ENCODE measurements at places on chromosomes 6 and 20.

- DNase-seq: no peak
These were observed 46.0 kb downstream of the ABHD12 start for GRCh38 chr20:25344634-25345033.

DNA sequence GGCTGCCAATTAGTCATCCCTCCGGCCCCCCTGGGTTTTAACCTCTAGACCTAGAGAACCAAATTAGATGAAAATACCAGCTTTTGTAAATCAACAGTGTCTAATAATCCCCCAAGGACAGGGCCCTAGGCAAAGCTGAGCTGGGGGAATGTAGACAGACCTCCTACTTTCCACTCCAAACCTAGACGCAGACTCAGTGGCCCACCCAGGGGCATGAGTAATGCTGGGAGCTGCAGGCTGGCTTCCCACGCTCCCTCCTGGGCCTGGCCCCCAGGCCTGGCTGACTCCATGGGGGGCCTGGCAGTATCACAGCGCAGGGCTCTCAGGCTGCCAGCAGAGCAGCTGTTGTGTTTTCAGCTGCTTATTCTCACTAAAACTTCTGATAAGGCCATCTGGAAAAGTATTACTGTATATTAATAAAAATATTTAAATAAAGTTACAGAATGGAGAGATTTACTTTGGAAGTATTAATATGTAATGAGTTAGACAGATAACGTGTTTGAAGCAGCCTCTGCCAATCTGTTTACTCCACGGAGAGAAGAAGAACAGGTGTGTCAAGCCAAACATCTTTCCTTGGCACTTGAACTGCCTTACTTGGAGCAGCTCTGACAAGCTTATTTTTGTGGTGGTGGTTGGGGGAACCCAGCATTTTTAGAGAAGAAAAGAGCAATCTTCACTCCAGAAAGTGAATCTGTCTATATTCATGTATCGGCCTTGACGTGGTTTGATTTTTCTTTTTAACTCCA, 144.0 kb upstream of the AGPAT4 start:
- no peak for DNase-seq

- DNase-seq: no peak
These were observed 12.0 kb downstream of the ZFP64 start for GRCh38 chr20:52179331-52180179.

DNA sequence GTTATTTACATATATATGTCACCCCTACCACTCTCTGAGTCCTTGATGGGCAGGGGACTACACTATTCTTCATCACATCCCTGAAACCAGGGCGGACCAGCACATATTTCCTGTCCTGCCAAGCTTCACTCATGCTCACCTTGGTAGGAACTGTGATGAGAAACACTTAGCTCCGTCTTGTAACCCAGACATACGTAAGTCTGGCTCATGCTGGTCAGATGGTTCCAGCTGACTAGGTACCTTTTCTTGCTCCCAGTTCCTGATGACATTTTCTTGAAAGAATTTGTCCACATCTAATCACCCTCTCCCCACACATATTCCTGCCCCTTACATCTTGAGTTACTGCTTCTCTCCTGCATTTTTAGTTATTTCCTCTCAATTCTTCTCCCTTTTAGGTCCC, 122.2 kb upstream of the MYLIP start:
- no peak for DNase-seq

DNA sequence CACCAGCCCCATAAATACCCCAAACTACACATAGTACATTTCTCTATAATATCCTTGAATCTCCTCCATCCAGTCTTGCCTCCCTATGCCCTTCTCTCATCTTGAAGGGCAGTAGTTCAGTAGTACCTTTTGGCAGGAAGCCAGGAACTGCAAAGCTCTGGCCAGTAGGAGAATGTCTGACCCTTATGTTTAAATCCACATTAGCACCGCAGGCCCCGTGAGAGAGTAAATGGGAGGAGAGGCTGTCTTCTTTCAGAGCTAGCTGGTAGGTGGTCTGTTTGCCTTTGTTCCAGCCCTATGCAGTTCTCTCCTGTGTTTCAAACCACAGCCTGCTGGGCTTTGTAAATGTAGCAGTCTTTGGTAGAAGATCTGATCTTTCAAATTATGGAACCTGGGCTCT, 690.7 kb downstream of the DOK5 start:
- DNase-seq: no peak

- no peak for DNase-seq
These were observed 29.7 kb downstream of the SLC22A23 start for GRCh38 chr6:3426927-3427686.

DNA sequence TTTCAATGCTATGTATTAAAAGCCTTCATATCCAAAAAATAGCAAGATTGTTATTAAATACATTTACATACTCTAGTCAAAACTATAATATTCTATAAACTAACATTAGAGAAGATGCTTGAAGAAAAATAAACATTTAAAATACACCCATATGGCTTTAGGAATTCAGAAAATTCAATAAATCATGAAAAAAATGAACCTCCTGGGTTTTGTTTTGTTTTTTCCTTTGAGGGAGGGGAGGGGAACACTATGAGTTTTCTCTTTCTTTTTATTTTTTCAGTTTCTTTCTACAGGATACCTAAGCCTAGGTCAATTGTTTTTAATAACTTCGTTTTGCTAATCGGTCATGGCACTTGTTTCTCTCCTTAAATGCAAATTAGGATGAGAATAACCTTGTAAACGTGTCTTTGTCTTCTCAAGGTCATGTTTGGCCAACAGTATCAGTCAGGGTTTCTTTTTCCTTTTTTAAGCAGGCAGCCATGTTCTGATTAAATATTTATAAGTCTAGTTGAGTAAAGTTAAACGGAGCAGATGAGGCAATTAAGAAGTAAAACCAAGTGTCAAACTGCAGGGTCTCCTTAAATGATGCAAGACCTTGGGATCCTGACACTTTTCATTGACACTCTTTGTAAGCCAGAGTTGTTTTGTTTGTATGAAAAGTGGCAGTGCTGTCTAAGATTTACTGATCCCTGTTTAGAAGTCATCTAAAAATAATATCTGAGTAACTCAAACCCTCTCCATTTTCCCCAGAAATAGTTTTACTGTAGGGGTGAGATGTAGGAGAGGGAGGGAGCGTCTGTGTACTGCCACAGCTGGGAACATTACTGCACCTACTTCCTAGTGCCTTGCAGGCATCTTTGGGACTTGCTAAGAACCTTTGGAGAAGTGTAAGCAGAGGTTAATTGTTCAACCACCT, 392.3 kb downstream of the PLCB1 start:
- DNase-seq: no peak

DNA sequence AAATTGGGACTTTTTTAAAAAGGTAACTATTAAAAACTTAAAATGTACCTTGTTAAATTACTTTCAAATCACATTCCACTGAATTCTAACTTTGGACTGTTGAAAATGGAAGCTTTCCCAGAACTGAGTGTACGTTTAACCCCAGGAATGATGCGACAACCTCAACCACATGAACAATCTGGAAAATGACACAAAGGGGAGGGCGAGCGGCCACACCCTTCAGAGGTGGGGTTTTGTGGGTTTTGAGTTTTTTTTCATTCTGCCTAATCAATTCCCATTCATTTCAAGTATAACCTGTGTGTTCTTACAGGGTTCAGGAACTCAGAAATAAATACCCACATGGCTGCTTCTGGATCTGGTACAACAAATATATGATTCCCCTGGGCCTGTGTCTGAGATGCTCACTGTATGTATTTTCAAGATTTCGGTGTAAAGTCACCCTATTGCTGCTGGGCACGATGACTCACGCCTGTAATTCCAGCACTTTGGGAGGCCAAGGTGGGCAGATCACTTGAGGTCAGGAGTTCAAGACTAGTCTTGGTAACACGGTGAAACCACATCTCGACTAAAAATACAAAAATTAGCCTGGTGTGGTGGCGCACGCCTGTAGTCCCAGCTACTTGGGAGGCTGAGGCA, 21.6 kb downstream of the CNKSR3 start:
- DNase-seq: no peak

- no peak for DNase-seq
These were observed 158.9 kb downstream of the FNDC1 start for GRCh38 chr6:159328052-159328451.

DNA sequence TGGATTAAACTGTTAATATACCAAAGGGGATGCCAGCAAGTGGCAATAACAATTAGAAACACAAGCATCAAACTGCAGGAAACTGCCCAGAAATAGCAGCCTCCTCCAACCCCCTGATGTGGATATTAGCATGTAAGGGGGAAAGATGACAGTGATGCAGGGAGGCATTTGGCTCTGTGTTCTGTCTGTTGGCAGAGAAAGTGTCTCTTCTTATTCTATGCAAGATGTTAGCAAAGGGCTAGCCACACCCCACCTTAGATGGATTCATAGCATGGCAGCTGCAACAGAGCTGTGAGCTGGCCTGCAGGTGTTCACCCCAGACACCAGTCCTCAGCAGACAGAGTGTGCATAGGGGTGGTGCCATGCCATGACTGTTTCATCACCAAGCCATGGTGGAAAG, 38.0 kb downstream of the SCP2D1 start:
- no peak for DNase-seq

- DNase-seq: no peak
These were observed 13.5 kb downstream of the KCNK17 start for GRCh38 chr6:39300739-39301138.

GRCh38 chr6:11315743-11316437, 83.4 kb upstream of the NEDD9 start:
- no peak for DNase-seq

GRCh38 chr20:2759603-2760296, 40.7 kb downstream of the CPXM1 start:
- no peak for DNase-seq

DNA sequence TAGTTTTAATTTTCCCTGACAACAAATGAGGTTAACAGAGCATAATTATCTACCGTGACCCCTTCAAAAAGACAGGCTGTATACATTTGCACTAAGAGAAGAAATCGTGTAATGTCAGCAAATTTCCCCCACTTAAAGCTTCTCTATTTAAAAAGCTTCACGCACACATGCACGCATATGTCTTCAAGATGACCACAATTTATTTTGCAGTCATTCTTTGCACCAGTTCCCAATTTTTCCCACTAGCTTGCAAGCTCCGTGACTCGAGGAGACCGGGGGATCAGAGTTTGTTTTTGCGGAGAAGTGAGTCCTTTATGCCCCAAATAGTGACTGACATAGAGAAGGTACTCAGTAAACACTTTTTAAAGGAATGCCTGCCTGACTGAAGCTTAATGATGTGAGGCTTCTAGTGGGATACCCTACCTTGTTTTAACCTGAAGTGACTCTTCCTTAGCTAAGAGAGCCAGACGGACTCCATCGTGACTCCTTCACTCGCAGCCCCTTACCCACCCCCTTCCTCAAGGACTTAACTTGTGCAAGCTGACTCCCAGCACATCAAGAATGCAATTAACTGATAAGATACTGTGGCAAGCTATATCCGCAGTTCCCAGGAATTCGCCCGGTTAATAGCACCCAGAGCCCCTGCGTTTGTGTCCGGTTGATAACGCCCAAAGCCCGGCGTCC, 9.3 kb upstream of the NQO2 start:
- peak; percentile 48 for DNase-seq

DNA sequence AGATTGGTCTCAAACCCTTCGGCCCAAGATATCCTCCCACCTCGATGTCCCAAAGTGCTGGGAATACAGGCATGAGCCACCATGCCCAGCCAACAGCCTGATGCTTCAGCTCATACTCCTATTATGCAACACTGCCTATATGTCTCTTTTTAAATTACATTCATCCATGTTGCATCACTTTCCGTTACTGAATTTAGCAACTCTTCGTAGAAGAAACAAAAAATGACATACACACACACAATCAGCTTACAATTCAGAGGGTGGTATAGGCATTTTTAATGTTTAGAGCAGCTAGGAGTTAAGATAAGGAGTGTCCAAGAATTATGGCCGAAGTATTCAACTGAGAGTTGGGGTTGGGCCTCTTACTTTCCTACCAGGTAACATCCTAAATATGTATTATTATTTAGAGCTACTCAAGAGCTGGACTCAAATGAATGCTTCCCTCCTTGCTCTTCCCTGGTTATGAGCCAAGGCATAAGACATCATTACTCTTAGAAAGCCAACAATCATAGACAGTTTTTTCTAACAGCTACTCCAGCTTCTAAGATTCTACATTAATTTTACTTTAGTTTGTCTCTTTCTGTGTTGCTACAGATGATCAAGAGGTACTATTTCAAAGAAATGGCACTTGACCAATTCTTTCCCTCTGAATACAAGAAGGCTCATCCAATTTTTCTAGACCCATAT, 62.0 kb upstream of the BMP5 start:
- no peak for DNase-seq

DNA sequence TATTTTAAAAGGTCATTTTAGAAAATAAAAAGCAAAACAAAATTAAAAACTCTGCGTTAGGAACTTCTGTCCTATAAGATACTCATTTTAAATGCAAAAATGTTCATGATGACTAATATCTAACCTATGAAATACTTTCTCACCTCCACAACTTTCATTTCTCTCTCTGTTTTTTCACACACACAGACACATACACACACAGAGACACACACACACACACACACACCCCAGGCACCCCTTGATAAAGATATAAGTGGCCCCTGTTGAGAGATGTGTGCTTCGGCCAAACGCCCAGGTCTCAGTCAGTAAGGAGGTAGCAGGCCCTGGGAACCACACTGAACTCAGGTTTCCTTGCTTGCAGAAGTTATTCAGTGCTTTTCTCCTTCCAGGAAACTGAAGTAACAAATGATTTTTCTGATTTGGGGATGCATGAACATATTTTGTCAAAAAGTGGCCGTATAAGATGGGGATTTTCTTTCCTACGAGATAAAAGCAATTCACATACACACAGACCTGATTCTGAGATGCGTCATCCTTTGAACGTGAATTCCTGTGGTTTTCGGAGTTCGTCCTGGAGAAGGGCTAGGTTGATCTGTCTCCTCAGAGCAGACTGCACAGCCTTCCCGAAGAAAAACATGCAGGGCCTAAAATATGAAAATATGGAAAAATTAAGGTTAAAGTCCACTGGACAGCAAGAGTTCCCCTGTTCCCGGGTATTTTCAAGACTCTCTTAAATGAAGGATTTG, 306.8 kb upstream of the FOXQ1 start:
- DNase-seq: no peak

DNA sequence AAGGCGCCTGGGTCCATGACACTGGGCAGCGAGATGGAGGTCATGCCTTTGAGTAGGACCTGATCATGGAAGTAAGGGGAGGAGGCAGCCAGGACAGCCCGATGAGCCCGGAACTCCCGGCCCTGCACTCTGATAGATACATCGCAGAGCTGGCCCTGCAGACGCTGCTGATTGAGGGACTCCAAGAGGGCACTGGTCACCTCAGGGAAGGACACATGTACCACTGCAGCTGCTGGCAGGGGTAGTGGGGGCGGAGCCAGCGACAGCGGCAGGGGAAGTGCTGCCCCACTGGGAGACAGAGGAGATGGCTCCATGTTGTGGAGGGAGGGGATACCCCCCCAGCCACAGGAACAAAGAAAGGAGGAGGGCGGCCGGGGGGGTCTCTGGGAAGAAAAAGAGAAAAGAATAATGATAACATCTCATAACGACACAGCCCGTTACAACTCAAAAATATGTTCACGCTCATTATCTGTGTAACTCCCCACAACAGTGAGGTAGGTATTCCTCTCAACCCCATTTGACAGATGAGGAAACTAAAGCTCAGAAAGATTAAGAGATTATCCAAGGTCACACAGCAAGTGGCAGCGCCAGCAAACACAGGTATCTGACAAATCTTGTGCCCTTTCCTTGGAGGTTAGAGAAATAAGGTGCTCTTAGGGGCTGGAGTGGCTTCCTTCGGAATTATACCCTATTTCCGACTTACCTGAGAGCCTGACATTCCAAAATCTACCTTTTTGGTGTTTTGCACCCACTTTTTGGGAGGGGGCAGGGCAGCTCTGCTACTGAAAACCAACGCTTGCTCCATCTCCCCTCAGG, 733 bp downstream of the ZBTB22 start:
- no peak for DNase-seq
